ENCODE measurements at places on chromosomes 6 and 20. TPM values are rescaled to one million over a fixed set of nuclear protein-coding genes. Genes with fewer than 3 reads are reported as not detected.

ERGIC3 gene
- 398 TPM for total RNA-seq

HNF4A gene
- not detected for total RNA-seq

RAET1L gene
- not detected for total RNA-seq

RAB32 gene
- 81.6 TPM for total RNA-seq

IL22RA2 gene
- not detected for total RNA-seq
